NCI-H1092 (cell line): ENCODE measurements at places on chromosomes 2 and 18.
A peak's percentile ranks its signal among the peaks of the same experiment; 100 is the strongest.

DNA sequence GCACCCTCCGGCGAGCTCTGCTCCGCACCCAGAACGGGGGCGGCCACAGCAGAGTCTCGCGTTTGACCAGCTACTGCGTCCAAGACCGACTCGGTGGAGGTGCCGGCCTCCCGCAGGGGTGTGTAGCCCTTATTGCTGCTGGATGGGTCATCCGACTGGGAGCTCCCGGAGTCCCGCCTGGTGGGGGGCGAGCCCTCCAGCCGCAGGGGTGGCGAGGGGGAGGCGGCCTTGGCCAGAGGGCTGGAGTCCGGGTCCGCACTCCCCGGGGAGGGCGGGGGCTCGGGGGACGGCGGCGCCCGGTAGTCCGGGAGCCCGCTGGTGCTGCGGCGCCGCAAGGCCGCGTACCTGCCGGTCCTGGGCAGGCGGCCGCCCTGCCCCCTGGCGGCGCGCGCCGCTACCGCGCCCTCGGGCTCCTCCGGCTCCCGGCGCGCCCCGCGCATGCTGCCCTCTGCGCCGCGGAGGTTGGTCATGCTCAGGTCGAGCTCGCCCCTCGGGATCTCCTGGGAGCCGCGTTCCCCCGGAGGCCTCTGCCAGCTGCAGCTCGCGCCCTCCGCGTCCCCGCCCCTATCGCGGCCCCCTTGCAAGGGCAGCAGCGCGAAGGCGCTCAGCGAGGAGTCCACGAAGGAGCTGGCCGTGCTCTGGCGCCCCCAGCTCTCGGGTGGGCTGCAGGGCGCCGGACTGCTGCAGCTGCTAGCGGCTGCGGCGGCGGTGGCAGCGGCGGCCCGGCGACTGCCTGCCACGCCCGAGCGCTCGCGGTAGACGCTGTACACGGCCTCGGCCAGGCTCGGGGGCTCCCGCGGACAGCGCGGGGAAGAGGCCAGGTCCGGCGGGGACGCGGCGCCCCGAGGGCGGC, 4.8 kb downstream of the TMEM200C start:
- DNase-seq: peak; percentile 31

- no peak for DNase-seq
Measured at GRCh38 chr2:224922142-224922727, 120.0 kb downstream of the DOCK10 start.

DNA sequence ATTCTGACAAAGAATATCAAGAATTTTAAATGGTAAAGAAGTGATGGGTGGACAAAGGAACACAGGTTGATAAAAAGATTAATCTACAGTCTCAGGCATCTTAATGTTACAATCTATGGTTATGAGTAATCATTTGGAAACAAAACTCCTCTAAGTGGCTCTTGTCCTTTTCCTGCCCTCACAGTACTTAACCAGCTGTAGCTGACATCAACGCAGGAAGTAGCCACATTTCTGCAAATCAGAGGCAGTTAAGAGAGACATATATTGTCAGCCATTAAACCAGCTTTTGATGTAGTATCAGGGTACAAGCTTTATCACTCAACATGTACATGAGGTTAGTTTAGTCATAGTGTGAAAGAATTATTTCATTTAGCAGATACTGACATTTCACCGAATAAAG, 244.6 kb downstream of the NR4A2 start:
- no peak for DNase-seq

DNA sequence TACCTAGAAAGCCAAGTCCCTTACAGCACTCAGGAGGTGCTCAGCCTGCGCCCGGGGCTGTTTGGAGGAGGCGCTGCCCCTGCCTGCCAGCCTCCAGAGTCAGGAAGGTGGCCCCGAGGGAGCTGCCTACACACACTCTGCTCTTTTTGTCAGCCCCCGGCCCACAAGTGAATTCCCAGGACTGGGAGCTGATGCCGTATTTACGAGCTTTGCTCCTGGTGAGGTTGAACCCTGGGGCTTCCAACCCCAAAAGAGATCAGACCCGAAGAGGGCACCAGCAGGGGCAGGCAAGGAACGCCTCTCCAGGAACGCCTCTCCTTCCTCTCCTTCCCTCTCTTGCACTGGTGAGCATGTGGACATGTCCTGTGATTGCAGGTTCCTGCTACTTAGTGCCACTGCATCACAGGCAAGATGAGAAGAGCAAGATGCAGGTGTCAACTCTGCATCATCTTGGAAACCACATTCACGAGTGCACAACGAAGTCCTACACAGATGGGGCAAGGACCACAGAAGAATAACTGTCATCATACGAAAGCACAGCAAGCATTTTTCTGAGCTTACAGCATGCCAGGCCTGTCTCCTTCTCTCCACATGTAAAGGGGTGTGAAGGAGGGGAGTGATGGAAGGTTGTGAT, 126.7 kb downstream of the NDUFA10 start:
- no peak for DNase-seq

- DNase-seq: no peak
Measured at GRCh38 chr18:40423291-40423690, 1531.7 kb upstream of the PIK3C3 start.

DNA sequence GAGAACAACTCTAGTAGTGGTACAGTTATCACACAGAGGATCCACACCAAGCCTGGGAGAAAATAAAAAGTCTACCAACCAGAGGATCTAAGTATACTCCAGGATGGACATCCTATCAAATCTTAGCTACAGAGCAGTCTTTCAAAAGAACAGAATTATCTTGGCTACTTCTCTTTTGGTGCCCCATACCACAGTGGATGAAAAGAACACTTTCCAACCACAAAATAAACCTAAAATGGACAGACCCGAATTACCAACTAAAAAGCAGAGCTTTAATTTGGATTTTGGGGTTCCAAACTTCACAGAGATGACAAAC, 116.1 kb downstream of the SRBD1 start:
- DNase-seq: no peak

- no peak for DNase-seq
Measured at GRCh38 chr2:121727332-121727731, 9.3 kb downstream of the NIFK start.

GRCh38 chr18:34370704-34371395, 146.1 kb upstream of the NOL4 start:
- no peak for DNase-seq

- no peak for DNase-seq
Measured at GRCh38 chr2:210527286-210527685, 29.1 kb upstream of the CPS1 start.

DNA sequence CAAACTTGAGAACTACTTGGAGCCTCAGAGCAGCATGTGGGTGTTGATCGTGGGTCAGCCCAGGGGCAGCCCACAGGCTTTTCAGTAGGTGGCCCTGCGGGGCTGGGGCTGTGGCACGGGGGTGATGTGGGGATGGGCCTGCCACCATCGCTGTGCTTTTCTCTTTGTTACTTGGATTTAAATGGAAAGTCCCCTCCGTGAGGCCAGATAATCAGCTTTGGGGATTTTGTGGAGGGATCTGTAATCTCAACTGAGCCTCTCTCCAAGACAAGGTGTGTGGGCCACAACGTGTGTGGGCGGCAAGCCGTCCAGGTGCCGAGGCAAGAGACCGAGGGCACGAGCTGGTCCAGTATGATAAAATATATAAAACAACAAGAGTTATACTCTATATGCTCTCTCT, 16.7 kb downstream of the COLEC11 start:
- no peak for DNase-seq

DNA sequence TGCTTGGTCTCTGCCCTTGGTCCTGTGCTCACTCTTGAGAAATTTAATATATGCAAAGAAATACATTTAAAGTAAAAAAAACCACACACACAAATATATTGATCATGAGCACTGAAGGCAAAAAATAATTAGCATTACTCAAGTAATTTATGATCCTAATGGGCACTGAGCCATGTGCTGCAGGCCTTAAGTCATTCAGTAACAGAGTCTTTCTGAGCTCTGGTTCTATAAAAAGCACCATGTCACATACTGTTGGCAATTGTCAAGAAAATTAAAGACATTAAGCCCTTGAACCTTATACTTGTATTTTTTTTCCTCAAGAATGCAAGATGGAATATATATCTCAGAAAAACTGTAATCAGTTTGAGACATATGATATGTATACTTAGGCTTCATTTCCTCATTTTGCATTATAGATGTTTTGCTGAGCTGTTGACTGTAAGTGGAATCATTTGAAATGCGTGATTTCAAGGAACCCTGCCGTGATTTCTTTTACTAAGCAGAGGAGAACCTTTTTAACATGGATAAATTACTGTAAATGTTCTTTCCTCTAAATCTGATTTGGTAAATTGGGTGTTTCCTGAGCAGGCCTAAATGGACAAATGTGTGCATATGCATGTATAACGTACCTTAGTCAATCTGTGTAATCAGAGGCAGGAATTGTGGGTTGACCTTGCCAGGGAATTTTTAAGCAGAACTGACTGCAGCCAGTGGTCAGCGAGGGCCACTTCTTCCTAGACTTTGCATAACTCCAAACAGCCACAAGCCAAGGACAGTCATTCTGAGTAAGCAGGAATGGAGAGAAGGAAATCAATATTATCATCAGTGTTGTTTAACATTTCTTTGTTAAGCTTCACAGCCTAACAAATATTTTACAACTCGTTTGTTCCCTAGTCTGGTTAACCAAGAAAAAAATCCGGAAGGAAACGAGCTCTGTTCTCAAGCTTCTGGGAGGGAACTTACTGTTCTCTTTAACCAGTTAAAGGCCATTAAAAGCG, 191.5 kb upstream of the ATP5MC3 start:
- no peak for DNase-seq

GRCh38 chr2:224382973-224383555, 18.8 kb downstream of the FAM124B start:
- DNase-seq: no peak

- no peak for DNase-seq
Measured at GRCh38 chr2:242085941-242086621, 216.6 kb downstream of the RTP5 start.

DNA sequence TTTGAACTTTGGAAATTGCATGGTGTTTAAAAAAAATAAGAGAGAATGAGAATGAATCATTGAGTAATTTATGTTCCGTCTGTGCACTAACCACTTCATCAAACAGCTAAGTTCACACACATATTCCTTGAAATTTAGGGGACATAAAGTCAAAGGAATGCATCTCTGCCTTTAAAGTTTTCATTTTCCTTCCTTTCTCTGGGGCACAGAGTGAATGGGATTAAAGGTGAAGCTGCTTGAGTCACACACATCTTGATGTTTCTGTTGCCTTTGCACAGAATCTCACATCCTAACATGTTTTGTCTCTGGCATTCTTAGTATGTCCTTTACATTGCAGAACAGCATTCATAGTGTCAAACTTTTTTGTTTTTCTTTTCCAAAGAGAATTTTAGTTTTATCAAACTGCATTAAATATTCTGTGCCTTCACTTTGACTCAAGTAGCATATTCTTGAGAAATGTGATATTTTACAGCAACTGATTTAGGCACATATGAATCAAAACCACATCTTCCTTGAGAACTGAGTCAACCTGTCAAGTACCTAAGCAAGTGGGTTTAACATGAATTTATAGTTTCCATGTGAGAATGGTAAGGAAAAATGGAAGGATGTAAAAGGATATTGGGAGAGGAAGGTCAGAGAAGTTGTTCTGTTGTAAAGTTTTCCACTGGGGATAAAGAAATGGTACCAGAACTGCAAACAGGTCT, 169.1 kb upstream of the THUMPD2 start:
- DNase-seq: no peak

- DNase-seq: peak; percentile 3
Measured at GRCh38 chr18:69035756-69036155, 237.9 kb downstream of the CCDC102B start.

GRCh38 chr18:64807560-64807959, 658.7 kb upstream of the LINC00305 start:
- no peak for DNase-seq

DNA sequence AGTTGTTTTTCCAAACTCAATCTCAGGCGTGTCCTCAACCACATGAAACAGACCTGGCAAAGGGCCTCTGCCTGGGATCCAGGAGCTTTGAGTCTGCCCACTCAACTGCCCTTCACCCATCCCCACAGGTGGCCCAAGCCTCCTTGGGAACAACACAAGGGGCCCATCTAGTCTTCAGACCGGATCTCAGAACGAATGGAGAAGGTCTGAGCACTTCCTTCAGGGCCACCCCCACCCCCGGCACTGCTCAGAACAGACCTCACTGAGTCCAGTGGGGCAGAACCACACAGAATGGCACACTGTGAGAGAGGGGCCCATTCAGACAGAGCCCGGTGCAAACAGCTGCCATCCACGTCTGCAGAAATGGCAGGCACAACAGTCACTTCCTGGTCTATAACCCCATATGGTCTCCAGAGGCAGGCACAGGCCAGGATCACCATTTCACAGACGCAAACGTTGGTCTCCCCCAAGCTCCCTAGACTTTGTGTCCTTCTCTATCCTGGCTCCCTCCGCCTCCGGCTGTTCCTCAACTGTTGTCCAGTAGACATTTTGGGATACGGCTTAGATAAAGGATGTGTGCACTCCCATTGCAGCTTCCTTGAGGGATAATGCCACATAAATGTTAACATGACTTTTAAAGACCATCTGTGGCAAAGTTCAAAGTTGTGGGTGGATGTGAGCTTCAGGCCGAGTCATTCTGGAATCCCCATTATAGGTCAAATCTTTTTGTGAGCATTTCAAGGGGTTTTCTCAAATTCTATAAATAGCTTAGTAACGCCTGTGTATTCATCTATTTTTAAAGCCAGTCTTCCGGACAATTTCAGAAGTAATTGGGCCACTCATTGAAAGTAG, 149.7 kb downstream of the SMAD7 start:
- DNase-seq: no peak

DNA sequence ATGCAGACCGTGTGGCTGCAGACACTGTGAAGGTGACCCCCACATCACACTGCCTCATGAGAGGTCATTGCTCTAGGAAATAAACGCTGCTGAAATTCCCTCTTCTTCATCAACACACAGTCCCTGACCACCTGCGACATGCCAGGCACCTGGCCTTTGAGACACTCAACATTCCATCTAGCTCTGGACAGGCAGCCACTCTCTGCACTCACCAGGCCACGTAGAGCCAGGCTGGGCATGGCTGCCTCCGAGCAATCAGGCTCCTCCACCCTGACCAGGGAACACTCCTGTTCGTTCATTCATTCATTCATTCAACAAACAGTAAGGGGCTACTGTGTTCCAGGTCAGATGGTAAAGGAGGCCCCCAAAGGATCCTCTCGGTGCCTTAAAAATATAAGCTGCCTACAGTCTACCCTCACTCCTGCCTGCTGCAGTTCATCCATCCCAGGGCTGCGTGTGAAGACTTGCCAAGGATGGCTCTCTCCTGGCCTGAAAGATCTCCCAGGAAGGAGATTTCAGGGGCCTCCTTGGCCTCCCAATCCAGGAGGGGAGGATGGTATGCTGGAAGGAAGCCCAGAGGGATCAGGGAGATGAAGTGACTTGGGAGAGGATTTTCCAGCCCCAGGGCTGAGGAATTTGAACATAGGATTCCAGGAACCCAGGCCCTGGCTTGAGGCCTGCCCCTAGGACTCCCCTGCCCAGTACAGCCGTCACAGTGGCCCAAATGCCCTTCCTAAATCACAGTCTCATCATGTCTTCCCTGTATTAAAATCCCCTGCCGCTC, 66.7 kb downstream of the TNS1 start:
- DNase-seq: no peak

- DNase-seq: no peak
Measured at GRCh38 chr18:57533868-57534510, 52.5 kb downstream of the FECH start.

- peak; percentile 22 for DNase-seq
Measured at GRCh38 chr2:76197842-76198448, 487.2 kb upstream of the GCFC2 start.

- DNase-seq: no peak
Measured at GRCh38 chr2:231177156-231178025, 21.0 kb upstream of the ARMC9 start.
